ENCODE measurements at places on chromosomes 2 and 18. TPM values are rescaled to one million over a fixed set of nuclear protein-coding genes. Genes with fewer than 3 reads are reported as not detected.

LBX2 gene
- total RNA-seq: 0.09 TPM

DNA sequence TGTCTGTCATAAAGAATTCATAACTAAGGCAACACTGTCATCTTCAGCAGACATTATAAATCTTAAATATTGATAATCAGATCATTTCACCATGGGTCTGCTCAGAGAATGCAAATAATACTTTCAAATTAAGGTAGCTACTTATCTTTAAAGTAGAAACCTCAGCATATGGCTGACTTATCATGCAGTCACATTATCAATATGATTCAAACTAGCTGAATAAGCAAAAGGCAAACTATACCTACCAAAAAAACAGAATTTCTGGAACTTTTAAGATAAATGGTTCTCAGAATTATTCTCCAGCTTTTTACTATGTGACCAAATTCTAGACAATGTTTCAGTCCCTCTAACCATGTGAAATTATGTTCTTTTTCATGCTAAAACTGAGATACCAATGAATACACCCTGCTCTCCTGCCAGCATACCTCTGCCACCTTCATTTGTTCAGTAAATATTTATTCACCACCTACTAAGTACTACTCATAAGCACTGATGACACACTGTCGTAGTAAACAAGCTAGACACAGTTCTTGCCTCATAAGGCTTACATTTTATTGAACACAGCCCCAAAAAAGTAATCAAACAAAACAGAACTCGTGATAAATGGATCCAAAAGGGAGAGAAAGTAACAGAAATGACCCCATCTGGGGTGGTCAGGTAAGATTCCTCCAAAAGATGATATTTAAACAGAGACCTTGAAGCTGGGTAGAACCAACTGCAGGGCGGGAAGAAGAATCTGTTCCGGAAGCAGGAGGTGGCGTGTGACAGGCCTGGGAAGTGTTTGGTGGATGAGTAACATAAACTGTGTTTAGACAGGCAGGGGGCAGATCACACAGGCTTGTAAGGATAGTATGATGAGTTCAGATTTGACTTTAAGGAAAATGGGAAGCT, 17.7 kb downstream of the SPIRE1 start:
- no peak overlapping the region for H3K27ac ChIP-seq
- H3K4me3 ChIP-seq: no peak overlapping the region
- no peaks in the 10 kb centered on the region for H3K36me3 ChIP-seq
- no peaks in the 10 kb centered on the region for H3K27me3 ChIP-seq
- H3K4me1 ChIP-seq: no peaks in the 10 kb centered on the region

GRCh38 chr18:63180971-63181376, 138.6 kb downstream of the BCL2 start:
- no peak overlapping the region for H3K27ac ChIP-seq
- no peaks in the 10 kb centered on the region for H3K36me3 ChIP-seq
- no peaks in the 10 kb centered on the region for H3K27me3 ChIP-seq

DNA sequence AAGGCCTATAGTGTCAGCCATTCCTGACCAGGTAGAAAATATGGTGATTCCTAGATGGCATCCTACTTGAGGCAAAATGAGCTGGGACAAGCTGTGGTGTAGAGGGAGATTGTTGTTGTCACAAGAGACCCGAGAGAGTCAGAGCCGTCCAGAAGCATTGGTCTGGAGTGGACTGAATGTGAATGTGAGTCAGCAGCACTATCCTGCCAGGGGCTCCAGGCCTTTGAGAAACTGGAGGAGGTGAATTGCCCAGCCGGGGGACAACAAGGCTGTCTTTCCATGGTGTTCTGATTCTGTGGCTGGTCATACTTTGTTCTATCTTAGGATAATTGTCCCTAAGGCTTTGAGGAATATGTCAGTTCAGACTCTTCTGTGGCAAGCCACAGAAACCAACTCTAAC, 29.4 kb upstream of the EIF2AK3 start:
- H3K27ac ChIP-seq: no peak overlapping the region
- DNase-seq: no peak
- no peak overlapping the region for H3K4me3 ChIP-seq

- H3K4me3 ChIP-seq: peak overlapping the region; percentile 45
- H3K4me1 ChIP-seq: peaks cover 23% of the 10 kb centered on the region
- no peaks in the 10 kb centered on the region for H3K27me3 ChIP-seq
- no peak overlapping the region for H3K27ac ChIP-seq
Measured at GRCh38 chr18:75247611-75248421, 37.2 kb downstream of the TSHZ1 start.

DNA sequence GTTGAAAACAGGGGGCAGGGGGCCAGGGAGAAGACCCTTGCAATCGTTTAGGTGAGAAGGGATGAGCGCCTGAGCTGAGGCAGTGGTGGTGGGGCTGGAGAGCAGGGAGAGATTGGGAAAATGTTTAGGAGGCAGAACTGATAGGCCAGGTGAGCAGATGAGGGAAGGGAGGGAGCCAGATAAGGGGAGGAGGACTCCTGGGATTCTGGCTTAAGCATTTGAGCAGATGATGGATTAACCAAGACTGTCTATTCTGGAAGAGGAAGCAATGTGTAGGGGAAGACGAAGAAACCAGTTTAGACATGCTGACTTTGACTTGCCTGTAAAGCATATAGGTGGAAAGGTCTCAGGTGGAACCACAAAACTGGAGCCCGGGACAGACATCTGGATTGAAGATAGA, 49.9 kb upstream of the ASPRV1 start:
- no peak for DNase-seq
- peaks cover 10% of the 10 kb centered on the region for H3K4me1 ChIP-seq
- no peak overlapping the region for H3K4me3 ChIP-seq
- H3K27ac ChIP-seq: no peak overlapping the region

ATP6V1C2 gene
- total RNA-seq: 0.57 TPM

IL37 gene
- 0.09 TPM for total RNA-seq

DNA sequence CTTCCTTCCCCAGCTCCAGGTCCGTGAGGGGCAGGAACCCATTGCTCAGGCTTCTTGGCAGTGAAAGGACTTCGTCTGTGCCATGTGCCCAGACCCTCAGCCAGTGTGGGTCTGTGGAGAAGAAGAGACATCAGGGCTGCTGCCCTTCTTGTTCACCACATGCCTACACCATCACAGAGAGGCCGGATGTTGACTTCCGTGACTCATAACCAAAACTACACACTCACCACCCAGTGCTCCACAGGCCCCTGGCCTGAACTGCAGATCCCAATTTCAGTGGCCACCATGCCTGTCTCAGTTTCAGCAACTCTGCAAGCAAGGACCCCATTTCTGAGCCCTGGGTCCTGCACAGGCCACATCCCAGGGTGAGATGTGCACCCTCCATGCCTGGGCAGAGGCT, 332.6 kb upstream of the SALL3 start:
- H3K36me3 ChIP-seq: no peaks in the 10 kb centered on the region
- no peaks in the 10 kb centered on the region for H3K27me3 ChIP-seq
- H3K4me1 ChIP-seq: peaks cover 1% of the 10 kb centered on the region

DNA sequence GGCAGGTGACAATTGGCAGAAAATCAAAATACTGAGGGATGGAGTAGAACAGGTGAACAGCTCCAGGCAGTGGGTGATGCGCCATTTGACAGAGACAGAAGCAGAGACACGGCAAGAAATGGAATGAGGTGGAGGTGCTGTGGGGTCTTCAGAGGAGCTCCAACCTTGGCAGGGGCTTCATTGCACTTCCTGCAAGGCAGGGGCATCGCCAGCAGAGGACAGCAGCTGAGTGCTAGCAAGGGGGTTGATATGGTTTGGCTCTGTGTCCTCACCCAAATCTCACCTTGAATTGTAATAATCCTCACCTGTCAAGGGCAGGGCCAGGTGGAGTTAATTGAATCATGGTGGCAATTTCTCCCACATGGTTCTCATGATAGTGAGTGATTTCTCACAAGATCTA, 42.8 kb downstream of the CCDC68 start:
- H3K27me3 ChIP-seq: no peaks in the 10 kb centered on the region
- no peaks in the 10 kb centered on the region for H3K4me1 ChIP-seq
- DNase-seq: no peak
- no peak overlapping the region for H3K27ac ChIP-seq
- H3K36me3 ChIP-seq: no peaks in the 10 kb centered on the region

DNA sequence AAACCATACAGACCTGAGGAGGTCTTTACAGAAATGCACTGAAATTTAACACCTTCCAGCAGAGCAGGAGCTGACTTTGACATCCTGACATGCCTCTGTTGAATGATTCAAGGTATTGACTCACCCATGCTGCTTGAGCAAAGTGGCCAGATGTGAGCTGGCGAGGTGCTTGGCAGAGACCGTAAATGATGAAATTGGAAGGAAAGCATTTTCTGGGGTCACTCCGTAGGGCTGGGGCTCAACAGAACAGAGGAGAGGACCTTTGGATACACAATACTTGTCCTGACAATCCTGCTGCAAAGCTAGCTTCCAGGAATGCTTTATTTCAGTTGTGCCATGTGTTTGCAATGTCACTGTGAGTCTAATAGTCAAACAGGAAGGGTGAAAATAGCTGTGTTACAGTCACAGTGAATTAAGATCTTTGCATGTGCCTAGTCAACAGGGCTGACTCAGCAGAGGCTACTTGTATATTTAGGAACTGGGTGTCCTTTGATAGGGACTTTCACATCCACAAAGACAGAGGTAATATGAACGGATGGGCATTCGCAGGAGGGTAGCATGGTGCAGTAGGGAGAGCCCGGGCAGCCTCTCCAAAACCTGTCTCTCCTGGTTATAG, 31.6 kb upstream of the NCK2 start:
- DNase-seq: no peak
- H3K4me1 ChIP-seq: no peaks in the 10 kb centered on the region
- no peak overlapping the region for H3K27ac ChIP-seq
